Activated CD4-positive, alpha-beta memory T cell treated with anti-CD3 and anti-CD28 coated beads, Interleukin-2, amount 10 ng/mL, durations not matched to agents 7 days and 5 days (primary cell): ENCODE measurements at places on chromosomes 12 and 14. TPM values are rescaled to one million over a fixed set of nuclear protein-coding genes. Genes with fewer than 3 reads are reported as not detected.

CISTR gene
- not detected for total RNA-seq

CABP1 gene
- 0.25 TPM for total RNA-seq

PSMC1 gene
- total RNA-seq = 85.6 TPM

ERP27 gene
- total RNA-seq = 7.2 TPM

CCDC196 gene
- total RNA-seq = not detected

BTBD6 gene
- total RNA-seq = 44.2 TPM

CORO1C gene
- 30.9 TPM for total RNA-seq

FAM181A gene
- not detected for total RNA-seq

CD69 gene
- total RNA-seq = 196 TPM

PLEKHH1 gene
- 0.53 TPM for total RNA-seq

ADAMTS20 gene
- not detected for total RNA-seq

IAPP gene
- total RNA-seq = not detected

ADCY4 gene
- total RNA-seq = 4.5 TPM

TEX52 gene
- total RNA-seq = not detected

KRT78 gene
- total RNA-seq = not detected

TBX3 gene
- not detected for total RNA-seq

NTF3 gene
- not detected for total RNA-seq
